ENCODE measurements at places on chromosomes 3 and 15. TPM values are rescaled to one million over a fixed set of nuclear protein-coding genes. Genes with fewer than 3 reads are reported as not detected.

DNA sequence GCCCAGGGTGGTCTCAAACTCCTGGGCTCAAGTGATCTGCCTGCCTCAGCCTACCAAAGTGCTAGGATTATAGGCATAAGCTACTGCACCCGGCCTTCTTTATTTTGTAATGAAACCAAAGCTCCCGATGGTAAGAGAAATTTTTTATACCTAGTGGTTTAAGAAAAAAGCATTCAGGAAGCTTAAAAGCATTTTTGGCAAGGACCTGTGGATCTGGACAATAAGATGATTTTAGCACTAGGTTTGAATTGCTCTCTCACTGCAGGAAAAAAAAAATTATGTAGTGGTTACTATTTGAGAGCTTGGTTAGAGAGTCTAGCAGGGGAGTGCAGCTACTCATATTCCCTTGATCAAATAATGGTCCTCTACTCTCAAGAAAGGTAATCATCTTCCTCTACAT, 64.9 kb upstream of the PIK3R4 start:
- DNase-seq, result no peak
- H3K36me3 ChIP-seq, result no peaks in the 10 kb centered on the region
- no peak overlapping the region for H3K4me3 ChIP-seq
- no peaks in the 10 kb centered on the region for H3K4me1 ChIP-seq
- no peaks in the 10 kb centered on the region for H3K27me3 ChIP-seq

The PCOLCE2 gene
- total RNA-seq, result 2.4 TPM

The NPAP1 gene
- not detected for total RNA-seq

DNA sequence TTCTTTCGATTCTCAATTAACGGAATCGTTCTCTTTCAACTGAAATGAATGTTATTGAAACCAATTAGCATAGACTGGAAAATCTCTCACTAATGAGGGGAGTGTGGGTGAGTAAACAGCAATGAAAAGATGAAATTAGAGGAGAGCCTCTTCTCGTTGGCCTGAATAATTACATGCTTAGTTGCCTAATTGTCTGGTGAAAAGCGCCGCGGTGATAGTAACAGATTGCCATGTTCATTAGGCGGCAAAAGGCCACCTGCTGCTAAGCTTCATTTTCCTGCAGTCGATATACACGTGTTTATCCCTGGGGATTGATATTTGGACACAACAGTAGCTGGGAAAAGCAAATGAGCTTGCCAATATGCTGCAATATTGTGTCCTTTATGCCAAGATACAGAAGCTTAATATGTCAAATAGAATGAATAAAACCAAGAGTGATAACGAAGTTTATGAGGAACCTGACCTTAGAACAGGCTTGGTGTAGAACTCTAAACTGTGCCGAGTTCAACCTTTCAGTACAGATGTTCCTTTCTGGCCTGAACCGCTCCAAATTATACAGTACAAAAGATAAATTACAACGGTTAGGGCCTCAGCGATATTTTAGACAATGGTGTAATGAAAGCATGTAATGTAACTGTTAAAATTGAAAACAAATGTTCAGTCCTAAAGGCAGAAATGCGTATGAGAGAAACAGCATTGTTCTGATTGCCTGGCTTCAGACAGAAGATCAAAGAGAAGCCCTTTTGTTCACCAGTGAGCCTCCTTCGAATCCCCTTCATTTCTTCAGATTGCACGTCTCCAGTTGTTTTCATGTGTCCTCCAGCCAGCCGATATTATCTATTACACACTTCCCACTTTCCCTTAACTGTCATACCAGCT, 185.2 kb downstream of the SHOX2 start:
- H3K4me3 ChIP-seq, result no peak overlapping the region
- DNase-seq, result no peak
- no peak overlapping the region for H3K27ac ChIP-seq
- no peaks in the 10 kb centered on the region for H3K4me1 ChIP-seq
- no peaks in the 10 kb centered on the region for H3K27me3 ChIP-seq
- H3K36me3 ChIP-seq, result no peaks in the 10 kb centered on the region

The CASR gene
- not detected for total RNA-seq

DNA sequence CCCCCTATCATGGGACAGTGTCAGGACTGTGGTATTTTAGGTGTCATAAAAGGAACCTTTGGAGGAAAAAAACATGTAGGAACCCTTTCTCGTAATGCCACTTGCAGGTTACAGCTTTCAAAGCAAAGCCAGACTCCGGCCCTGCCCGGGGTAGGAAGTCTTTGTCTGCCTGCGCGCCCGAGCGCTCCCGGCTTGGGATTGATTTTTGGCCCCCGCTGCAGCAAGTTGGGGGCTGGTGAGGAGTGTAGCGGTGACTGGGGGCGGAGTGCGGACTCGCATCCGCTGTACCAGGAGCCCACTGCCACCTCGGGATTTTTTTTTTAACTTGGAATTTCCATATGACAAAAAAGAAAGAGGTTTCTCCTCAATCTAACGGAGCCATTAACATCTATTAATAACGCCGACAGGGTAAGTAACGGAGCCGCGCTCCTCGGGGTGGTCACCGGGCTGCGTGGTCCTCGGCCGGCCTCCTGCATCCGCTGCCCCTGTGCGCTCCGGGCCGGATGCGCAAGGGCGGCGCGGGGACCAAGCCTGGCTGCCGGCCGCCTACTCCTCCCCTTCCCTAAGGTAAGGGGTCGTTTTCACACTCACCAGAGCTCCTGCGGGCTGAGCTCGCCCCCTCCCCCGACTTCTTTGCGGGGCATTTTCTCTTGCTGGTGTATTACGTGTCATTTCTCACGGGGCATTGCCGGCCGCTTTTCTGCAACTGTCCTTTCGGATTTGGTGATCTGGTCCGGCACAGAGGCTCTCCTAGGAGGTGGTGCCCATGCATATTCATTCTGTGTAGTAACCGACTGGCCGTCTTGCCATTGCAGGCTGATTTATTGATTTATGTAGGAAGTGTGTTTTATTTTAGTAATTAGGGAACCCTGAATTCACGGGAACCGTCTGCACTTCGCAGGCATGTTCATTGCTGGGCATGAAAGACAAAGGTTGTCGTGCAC, 219.8 kb upstream of the TOPAZ1 start:
- no peak for DNase-seq
- no peaks in the 10 kb centered on the region for H3K36me3 ChIP-seq
- no peak overlapping the region for H3K27ac ChIP-seq
- peaks cover 8% of the 10 kb centered on the region for H3K4me1 ChIP-seq
- H3K4me3 ChIP-seq, result no peak overlapping the region

- no peak for DNase-seq
- H3K36me3 ChIP-seq, result no peaks in the 10 kb centered on the region
- H3K27ac ChIP-seq, result no peak overlapping the region
Measured at GRCh38 chr3:141257961-141258360, 26.3 kb downstream of the PXYLP1 start.

GRCh38 chr3:105847452-105847851, 21.4 kb downstream of the CBLB start:
- no peaks in the 10 kb centered on the region for H3K27me3 ChIP-seq
- DNase-seq, result no peak
- no peak overlapping the region for H3K27ac ChIP-seq
- no peak overlapping the region for H3K4me3 ChIP-seq

The SELENOS gene
- 52.5 TPM for total RNA-seq

DNA sequence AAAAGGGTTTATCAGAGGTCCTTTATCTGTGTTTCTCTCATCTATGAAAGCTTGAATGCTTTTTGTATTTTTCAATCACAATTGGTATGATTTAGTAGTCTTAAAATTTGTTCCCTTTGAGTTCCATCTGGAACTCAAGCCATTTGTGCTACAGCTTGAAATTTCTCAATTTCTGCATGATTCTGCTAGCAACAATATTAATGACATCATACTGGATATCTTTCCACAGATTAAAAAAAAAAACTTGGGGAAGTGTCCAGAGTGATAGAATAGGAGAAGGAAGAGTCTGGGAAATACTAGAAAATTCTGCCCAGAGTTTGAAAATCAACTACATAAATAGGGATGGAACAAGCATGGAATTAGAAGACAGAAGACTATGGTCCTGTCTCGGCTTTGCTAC, 9.3 kb upstream of the FBN1 start:
- no peaks in the 10 kb centered on the region for H3K36me3 ChIP-seq
- no peak overlapping the region for H3K4me3 ChIP-seq
- no peak overlapping the region for H3K27ac ChIP-seq
- no peaks in the 10 kb centered on the region for H3K4me1 ChIP-seq
- H3K27me3 ChIP-seq, result no peaks in the 10 kb centered on the region
- DNase-seq, result no peak

The RIOX2 gene
- 19.7 TPM for total RNA-seq

DNA sequence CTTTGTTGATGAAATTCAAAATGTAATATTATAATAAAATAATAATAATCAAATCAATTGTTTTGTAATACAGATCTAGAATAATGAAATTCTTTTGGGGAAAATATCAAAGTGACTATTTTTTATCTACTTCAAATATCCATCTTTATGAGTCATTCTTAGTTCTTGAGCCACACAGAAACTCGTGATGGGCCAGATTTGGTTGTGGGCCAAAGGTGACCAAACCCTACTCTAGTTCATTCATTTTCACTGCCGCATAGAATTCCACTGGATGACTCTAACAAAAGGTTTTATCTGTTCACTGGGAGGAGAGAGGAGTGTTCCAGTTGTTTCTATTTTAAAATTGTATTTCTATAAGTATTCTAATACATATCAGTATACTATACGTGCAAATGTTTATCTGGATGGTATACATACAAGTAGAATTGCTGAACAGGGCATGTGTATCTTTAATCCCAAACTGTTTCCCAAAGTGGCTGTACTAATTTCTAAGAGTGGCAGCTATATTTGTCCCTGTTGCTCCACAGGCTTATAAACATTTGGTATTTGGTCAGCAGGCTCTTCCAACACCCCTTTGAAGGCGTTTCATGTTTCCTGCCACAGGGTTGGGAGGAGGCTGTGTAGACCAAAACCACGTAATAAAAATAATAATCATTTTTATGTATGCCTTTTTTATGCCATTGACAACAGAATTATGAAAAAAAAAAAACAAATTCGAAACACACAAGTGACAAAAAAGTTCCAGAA, 7.3 kb upstream of the RTP3 start:
- peaks cover 5% of the 10 kb centered on the region for H3K4me1 ChIP-seq
- H3K27me3 ChIP-seq, result no peaks in the 10 kb centered on the region
- no peak overlapping the region for H3K4me3 ChIP-seq
- peak overlapping the region; percentile 12 for H3K27ac ChIP-seq

DNA sequence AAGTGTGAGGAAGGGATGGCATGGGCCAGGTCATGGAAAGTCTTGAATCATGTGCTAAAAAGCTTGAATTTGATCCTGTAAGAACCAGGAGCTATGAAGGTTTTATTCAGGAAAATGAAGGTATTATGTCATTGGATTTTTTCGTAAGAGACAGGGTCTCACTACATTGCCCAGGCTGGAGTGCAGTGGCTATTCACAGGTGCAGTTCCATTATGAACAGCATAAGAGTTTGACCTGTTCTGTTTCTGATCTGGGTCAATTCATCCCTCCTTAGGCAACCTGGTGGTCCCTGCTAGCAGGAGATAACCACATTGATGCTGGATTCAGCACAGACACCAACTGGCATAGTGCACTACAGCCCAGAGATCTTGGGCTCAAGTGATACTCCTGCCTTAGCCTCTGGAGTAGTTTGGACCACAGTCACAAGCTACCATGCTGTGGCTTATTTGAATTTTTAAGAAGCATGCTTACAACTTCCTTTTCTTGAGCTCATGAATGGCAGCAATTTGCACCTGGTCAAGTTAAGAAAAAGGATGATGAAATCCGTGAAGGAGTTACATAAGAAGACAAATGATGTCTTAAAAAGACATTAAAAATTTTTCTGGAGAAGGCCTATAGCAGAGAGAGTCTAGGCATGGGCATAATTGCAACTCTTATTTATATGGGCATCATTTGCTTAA, 79.1 kb downstream of the CADPS start:
- no peak for DNase-seq
- H3K4me1 ChIP-seq, result no peaks in the 10 kb centered on the region
- H3K4me3 ChIP-seq, result no peak overlapping the region
- H3K27me3 ChIP-seq, result no peaks in the 10 kb centered on the region

DNA sequence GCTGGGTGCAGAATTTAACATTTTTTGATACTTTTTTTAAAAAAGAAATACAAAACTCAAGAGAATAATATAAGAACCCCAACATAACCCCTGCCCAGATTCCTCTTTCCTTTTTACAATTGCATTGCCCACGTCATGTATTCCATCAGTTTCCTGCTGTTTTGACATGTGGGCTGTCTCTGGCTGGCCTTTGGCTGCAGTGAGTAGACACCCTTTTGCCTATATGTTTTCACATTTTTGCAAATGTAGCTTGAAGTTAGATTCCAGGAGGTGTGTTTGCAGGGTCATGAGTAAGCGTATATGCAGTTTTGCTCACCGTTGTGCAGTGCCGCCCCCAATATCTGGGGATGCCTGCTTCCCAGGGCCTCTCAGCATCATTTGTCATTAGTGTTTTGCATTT, 28.0 kb upstream of the ATP10A start:
- H3K4me1 ChIP-seq, result no peaks in the 10 kb centered on the region
- no peak for DNase-seq
- no peaks in the 10 kb centered on the region for H3K36me3 ChIP-seq
- H3K27me3 ChIP-seq, result no peaks in the 10 kb centered on the region
- H3K4me3 ChIP-seq, result no peak overlapping the region

DNA sequence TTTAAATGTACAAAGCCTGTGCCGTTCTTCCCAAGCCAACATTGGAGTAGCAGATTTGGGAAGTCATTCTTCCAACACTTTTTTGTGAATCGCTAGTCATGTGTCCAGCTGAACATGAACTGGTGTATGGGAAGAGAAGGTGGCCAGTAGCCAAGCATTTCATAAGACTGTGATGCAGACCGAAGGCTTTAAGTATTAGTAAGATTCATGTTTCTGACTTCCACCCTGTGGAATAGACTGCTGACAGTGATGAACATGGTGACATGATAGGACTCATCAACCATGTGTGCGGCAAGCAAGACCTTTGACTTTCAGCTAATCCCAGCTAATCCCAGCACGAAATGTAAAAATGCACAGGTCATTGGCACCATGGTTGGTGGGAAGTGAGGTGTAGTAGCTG, 48.3 kb upstream of the THSD4 start:
- H3K4me1 ChIP-seq, result no peaks in the 10 kb centered on the region
- H3K4me3 ChIP-seq, result no peak overlapping the region
- H3K27me3 ChIP-seq, result no peaks in the 10 kb centered on the region
- H3K27ac ChIP-seq, result no peak overlapping the region
- H3K36me3 ChIP-seq, result no peaks in the 10 kb centered on the region
- DNase-seq, result no peak

DNA sequence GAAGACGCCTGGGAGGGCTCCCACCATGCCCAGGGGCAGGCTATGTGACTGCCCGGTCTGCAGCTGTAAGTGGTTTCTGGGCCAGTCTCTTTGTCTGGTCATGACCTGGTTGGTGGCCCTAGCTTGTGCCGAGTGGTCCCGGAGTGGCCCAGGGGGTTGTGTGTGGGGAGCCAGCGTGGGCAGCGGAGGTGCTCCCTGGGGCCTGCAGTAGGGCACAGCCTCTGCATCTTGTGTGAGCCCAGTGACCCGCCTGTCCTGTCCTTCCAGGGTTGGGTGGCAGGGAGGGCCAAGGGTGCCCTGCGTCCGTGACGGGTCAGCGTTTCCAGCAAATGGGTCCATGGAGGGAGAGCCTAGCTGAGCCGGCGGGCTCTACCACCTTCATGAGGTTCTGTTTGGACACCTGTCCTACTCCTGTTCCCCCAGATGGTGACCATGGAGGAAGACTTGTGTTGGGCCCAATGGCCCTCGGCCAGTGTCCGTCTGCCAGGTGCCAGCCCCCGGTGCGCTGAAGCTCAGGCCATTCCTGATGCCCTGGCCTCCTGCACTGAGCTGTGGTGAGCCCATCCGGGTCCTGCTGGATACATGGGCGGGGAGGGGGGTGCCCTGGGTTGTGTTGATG, 215.4 kb downstream of the SNRPN start:
- H3K4me3 ChIP-seq, result no peak overlapping the region
- H3K4me1 ChIP-seq, result no peaks in the 10 kb centered on the region
- peak; percentile 12 for DNase-seq
- H3K36me3 ChIP-seq, result no peaks in the 10 kb centered on the region
- no peaks in the 10 kb centered on the region for H3K27me3 ChIP-seq
- H3K27ac ChIP-seq, result no peak overlapping the region

Data from right lobe of liver (tissue), 6 donors.